Activated CD8-positive, alpha-beta memory T cell treated with anti-CD3 and anti-CD28 coated beads, Interleukin-2, amount 10 ng/mL, durations not matched to agents 7 days and 5 days (primary cell): ENCODE measurements at places on chromosomes 5 and 9.

GRCh38 chr5:138212828-138213160 is 329 bp downstream of the CDC23 start:
- peaks cover 27% of the 10 kb centered on the region for H3K4me1 ChIP-seq
- no peaks in the 10 kb centered on the region for H3K27me3 ChIP-seq
- peak overlapping the region; percentile 99 for H3K27ac ChIP-seq
- peak overlapping the region; percentile 97 for H3K4me3 ChIP-seq
- DNase-seq: no peak

DNA sequence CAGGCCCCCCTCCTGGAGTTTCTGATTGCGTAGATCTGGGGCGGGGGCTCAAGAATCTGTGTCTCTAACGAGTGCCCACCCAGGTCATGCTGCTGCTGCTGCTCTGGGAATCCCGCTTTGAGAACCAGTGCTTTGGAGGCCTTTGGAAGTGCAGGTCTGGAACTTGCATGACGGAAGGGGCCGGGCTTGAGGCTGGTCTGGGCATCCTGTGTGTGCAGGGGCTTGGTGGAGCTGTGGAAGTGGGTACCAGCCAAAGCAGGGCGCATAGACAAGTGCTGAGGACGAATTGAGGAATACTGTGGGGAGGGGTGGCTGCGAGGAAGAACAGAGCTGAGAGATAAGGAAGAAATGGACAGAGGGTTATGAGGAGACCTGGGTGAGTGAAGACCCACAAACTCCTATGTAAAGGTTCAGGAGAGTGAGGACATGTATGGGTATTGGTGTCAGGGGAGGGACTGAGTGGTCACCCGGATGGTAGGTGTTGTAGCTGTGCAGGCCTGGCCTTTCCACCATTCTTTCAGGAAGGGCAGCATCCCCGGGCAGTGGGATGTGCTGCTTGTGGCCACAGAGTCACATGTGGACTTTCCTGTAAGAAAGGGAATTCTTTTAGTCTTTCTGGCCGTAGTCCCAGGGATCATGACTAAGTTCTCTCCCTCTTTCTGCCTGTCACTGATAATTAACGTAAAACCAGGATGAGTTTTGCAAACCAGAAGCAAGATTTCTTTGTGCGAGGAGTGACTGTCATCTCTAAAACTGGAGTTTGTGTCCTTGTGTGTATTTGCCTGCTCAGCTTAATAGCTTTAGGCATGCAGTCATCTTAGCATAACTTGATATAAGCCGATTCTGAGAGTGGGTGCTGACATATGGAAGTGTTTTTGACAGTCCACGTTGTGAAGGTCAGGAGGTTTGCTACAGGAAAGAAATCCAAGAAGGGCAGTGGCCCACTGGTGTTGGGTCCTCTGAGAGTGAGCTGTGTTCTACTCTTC is 43.3 kb upstream of the TJP2 start:
- H3K4me3 ChIP-seq: no peak overlapping the region
- DNase-seq: peak; percentile 21
- no peaks in the 10 kb centered on the region for H3K36me3 ChIP-seq
- no peak overlapping the region for H3K27ac ChIP-seq

DNA sequence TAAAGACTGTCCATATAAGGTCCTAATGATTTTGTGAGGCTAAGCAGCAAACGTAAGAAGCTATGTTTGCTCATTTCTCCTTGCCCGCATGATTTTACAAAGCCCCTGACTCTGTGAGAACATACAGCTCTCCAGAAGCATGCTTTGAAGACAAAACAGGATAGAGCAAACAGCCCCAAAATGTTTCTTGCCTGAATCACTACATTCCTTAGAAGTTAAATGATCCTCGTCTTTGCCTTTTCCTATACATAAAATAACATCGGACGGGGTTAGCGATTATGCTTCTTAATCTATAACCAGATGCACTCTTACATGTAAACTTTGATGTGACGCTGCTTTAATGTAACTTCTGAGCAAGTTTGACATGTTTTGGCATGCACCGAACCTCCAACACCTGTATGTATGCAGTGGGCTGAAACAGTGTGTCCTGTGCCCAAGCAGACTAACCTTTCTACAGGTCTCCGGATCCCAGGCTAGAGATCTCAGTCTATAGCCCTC is 353.7 kb downstream of the CETN3 start:
- DNase-seq: no peak
- H3K36me3 ChIP-seq: no peaks in the 10 kb centered on the region
- H3K27me3 ChIP-seq: no peaks in the 10 kb centered on the region

GRCh38 chr5:142839711-142840346 is 69.7 kb downstream of the ARHGAP26 start:
- DNase-seq: no peak
- no peak overlapping the region for H3K4me3 ChIP-seq
- H3K27ac ChIP-seq: no peak overlapping the region
- H3K27me3 ChIP-seq: peaks cover 3% of the 10 kb centered on the region

- H3K27ac ChIP-seq: no peak overlapping the region
- H3K27me3 ChIP-seq: peaks cover 10% of the 10 kb centered on the region
- H3K4me3 ChIP-seq: no peak overlapping the region
- no peaks in the 10 kb centered on the region for H3K36me3 ChIP-seq
- H3K4me1 ChIP-seq: no peaks in the 10 kb centered on the region
These were observed 99.4 kb upstream of the C9orf72 start for GRCh38 chr9:27672718-27673117.

GRCh38 chr5:122492675-122493074 is 180.6 kb downstream of the SNCAIP start:
- no peak overlapping the region for H3K4me3 ChIP-seq
- no peaks in the 10 kb centered on the region for H3K4me1 ChIP-seq
- no peak overlapping the region for H3K27ac ChIP-seq
- no peaks in the 10 kb centered on the region for H3K27me3 ChIP-seq

DNA sequence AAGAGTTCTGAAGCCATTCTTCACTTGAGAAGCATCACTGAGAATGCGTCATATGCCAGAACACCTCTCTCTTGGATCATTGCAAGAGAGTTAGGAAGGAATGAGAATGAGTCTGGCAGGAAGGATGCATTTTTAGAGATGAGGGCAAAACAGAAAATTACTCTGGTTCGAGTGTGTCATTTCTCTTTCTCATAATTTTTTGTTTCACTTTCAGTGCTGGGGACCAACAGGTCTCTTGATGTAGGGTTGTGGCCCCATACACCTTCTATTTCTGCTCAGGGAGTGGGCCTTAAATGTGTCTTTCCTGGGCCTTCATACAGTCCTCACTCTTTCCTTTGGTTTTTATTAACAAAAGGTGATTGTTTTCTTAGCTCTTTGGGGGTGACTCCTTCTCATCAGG is 302.4 kb downstream of the NR3C1 start:
- peaks cover 35% of the 10 kb centered on the region for H3K4me1 ChIP-seq
- no peak for DNase-seq
- peak overlapping the region; percentile 56 for H3K4me3 ChIP-seq
- H3K27ac ChIP-seq: peak overlapping the region; percentile 93
